Kasumi-1 (cell line): ENCODE measurements at places on chromosomes 7 and 10.

DNA sequence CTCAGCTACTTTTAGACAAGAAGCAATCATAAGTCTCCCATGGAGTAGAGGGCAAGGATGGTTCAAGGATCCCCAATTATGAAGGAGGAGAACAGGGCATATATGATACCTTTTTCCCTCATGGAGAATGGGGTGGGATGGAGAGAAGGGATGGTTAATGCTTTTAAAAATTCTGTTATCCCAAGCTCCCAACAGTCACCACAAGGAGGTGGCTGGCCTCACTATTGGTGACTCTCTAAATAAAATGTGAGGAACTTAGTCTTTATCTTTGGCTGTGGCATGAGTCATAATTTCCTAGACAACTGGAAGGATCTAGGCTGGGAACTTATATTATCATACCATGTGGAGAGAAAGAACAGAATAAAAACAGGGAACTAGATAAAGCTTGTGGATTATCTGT lies 297.0 kb downstream of the PHTF2 start:
- DNase-seq, result no peak

DNA sequence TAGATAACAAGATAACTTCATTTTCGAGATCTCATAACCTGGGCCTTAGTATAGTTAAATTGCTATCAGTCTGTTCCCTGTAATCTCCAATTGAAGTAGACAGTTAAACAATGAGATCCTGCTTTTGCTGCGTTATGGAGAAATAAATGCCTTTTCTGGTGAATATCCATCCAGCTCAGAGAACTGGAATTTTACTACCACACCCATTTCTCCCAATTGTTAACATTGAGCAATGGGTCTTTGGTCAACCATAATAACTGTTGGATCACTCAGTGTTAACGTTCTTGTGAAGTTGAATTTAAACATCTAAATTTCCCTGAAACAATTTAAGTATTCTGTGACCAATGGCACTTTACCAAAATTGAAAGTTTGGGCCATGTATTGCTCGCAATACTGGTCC lies 3.0 kb downstream of the CALU start:
- no peak for DNase-seq

- no peak for DNase-seq
Measured at GRCh38 chr10:10528563-10528910, 489.1 kb upstream of the CELF2 start.

- DNase-seq, result no peak
Measured at GRCh38 chr10:118918587-118918986, 110.9 kb upstream of the NANOS1 start.

- no peak for DNase-seq
Measured at GRCh38 chr7:7434329-7434728, 101.3 kb downstream of the COL28A1 start.

DNA sequence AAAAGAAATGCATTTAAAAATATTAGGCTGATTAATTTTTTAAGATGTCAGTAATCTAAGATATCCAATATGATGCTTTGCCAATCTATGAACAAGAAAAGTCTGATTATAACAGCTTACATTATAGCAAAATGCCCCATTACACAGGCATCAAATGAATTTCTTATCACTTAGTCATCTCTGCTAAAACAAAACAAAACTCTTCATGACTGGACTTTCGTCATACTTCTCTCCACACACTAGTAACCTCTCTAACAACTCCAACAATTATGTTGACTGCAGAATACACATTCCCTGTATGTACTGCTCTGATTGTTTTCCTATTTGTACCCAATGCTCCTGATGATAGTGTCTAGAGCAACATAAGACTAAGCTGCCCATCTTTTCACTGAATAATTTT lies 3.8 kb upstream of the MKI67 start:
- no peak for DNase-seq

GRCh38 chr10:75672842-75673241 lies 241.4 kb downstream of the LRMDA start:
- no peak for DNase-seq

DNA sequence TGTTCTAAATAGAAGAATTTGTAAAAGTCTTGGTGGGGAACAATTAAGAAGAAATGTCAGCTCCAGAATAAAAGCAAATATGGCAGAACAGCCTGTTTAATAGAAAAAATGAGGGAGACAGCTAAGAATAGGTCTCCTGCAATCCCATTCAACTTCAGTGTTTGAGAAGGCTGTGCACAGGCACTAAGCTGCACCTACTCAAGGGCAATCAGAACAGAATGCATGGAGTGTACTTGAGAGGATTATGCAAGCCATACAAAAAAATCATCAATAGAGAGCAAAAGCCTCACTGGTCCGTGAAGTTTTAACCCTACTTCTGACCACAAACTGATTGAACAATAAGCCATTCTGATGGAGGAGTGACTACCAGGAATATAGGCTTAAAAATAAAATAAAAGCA lies 690.7 kb upstream of the PCDH15 start:
- no peak for DNase-seq

- peak; percentile 38 for DNase-seq
Measured at GRCh38 chr10:72511459-72511858, 114.4 kb downstream of the MICU1 start.

- DNase-seq, result no peak
Measured at GRCh38 chr7:30765408-30765807, 5.8 kb upstream of the MINDY4 start.

DNA sequence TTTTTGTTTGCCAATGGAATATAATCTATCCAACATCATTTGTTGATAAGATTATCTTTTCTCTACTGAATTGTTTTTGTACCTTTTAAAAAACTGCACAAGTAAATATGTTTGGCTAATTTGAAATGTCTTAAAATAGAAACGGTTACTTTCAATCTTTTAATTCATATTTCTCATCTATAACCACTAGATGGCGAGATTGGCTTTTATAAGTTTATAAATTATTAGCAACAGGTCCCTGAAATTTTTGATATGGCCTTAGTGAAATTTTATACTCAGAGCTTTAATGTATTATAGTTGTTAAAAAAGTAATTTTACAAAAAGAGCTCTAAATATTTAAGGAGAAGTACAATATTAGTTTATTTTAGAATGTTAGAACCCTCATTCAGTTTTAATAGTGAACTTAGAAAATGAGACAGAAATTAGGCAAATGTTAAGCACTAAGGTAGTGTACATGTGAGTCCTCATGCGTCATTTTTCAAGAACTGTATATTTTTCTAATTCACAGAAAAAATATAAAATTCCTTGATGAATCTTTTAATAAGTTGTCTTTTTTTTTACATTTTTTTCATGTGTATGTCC lies 592.5 kb downstream of the ARL4A start:
- DNase-seq, result peak; percentile 15

GRCh38 chr7:12839508-12840153 lies 152.2 kb downstream of the ARL4A start:
- no peak for DNase-seq

- DNase-seq, result no peak
Measured at GRCh38 chr10:78130966-78131710, 97.5 kb downstream of the RPS24 start.

GRCh38 chr10:95601116-95601719 lies 40.0 kb upstream of the SORBS1 start:
- DNase-seq, result peak; percentile 93

DNA sequence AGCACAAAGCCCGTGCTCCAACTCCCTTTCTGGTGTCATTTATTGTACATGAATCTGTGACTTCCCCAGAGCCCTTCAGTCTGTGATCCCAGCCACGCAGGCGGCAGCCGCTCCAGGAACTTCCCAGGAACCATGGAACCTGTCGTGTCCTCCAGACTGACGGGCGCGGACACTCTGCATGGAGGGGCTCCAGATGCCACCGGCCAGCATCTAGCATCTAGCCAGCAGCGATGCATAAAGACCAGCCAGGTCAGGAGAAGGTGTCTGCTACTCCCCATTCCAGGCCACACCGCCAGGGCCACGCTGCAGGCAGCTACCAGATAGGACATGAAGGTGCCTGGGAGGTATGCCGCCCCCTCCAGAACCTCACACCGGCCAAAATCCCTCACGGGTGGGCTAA lies 77.4 kb downstream of the PRKAG2 start:
- no peak for DNase-seq

DNA sequence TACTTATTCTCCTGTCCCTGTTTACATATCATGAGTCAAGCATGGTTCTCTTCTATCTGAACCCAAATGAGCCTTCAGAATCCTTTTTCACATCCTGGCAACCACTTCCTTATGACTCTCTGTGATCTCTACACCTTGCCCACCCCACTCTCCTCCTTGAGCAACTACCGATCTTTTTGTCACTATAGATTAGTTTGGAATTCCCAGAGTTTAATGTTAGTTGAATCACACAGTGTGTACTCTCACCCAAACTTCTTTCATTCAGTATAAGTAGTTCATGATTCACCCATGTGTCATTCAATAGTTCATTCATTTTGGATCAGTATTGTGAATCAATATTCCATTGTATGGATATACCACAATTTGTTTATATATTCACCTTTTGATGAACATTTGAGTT lies 55.3 kb downstream of the TFAM start:
- no peak for DNase-seq

GRCh38 chr7:132300599-132301277 lies 275.5 kb downstream of the PLXNA4 start:
- no peak for DNase-seq

GRCh38 chr7:80098795-80099194 lies 35.8 kb upstream of the GNAI1 start:
- DNase-seq, result peak; percentile 7

DNA sequence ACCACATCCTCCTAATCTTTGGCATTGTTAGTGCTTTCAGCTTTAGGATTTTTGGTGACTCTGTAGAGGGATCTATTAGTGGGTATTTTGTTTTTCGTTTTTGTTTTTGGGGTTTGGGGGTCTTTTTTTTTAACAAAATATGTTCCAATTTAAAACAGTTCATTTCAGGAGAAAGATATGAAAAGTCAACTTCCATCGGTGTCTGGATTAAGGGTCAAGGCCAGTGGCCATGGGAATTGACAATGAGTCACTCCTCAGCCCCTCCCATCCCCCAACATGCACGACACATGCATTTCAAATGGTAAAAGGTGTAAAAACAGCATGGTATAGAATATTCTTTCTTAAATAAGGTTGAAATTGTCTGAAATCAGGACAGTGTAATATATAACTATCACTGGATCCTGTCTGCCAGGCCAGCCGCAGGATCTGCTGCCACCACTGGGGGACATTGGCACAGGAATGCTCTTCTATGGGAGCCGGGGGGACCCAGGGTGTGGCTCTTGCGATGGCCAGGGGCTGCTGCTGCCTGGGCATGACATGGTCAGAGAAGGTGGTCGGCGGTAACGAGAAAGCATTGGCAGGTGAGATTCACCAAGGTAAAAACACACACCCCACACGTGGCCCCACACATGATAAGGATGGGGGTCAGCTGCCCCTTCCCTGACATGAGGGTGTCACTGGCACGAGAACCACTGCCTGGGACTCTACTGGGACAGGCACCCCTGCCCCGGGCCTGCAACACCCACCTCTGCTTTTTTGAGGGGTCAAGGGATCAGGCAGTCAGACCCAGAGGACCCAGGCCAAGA lies 126.2 kb upstream of the KCTD7 start:
- DNase-seq, result no peak

- no peak for DNase-seq
Measured at GRCh38 chr7:85261336-85261735, 74.5 kb upstream of the SEMA3D start.

DNA sequence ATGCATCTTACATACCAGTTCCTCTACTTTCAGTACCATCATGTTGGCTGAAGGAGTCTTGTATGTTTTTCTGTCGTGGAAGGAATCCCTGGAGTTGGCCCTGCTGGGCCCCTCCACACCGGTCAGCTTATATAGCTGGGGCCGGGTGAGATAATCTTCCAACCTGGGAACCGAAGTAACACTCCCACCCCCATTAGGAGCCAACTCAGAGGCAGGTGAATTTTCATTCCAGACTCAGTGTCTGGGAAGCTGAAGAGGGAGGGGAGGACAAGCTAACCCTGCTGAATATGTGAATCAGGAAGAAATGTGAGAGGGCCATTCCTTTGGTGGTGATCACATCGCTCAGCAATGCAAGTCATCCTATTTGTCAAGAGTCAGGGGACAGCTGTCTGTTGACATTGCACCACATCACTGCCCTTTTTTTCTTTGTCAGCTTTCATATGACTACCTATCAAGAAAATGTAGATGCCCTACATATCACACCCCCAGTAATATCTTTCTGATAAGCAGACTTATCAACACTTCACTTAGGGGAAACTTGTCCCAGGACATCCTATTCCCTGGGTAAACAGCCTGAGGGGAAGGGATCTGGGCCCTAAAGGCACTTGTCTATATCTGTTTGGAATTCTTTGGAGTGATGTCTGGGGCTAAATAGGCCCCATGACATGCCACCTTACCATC lies at the start of gene ANKRD1:
Gene ANKRD1 (minus strand): TSS at position 102 of the 681 bp plus-strand sequence. CDS start 60 bp downstream, at position 42.
- no peak for DNase-seq

DNA sequence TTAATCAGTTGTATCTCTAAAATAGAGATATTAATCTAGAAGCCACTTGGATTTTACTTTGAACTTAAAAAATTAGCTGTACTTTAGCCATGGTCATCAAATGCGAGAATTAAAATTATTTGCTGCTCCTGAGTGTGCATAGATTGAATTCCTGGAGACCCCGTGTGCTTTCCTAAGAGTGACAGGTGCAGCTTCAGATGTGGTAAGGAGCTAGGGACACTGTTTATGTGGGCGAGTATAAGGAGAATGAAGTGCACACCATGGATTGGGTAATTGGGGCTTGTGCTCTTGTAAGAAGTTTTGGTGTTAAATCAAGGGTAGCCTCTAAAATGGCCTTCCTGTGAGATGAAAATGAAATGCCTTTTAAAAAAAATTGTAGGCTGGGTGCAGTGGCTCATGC lies 9.8 kb downstream of the PLCE1 start:
- DNase-seq, result no peak

DNA sequence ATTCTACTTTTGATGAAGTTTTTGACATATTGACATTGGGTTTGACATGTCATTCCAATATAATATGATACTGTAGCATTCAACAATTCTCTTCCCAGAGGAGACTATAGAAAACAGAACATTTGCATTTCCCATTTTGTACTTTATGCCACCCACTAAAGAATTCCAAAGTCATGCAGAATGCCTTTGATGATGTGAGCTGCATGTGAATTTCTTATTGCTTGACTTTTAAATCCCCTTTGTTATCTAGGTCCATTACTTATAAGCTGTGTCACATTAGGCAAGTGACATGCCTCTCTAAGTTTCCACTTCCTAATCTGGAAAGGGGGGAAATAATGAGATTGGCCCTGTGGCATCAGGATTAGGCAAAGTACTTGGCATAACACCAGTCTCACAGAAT lies 436.7 kb downstream of the AUTS2 start:
- DNase-seq, result no peak
